Astrocyte (in vitro differentiated cells and primary cell): ENCODE measurements at places on chromosomes 5 and 9. TPM values are rescaled to one million over a fixed set of nuclear protein-coding genes. Genes with fewer than 3 reads are reported as not detected.

ADAMTS12 gene
- total RNA-seq = 143 and 156 TPM in 2 replicates

DNA sequence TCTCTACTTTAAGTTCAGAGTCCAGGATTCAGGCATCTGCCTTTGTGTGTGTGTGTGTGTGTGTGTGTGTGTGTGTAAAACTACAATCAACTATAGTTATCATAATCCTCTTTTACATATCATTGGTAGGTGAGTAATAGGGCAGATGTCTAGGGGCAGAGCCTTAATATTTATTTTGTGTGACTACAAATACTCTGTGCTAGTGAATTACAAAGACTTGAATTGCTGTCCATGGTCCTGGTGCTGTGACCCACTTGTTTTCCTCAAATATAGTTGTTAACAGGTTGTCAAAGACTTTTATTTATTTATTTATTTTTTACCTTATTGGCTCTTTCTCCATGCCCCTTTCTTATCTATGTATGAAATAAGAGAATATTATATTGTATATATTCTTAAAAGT is 196.8 kb downstream of the ANXA1 start:
- DNase-seq = peak; percentile 2

GRCh38 chr5:158486566-158486965 is 613.1 kb downstream of the EBF1 start:
- no peak for DNase-seq

GRCh38 chr5:177103523-177104253 is 17.0 kb downstream of the FGFR4 start:
- no peak for DNase-seq

OLFML2A gene
- 148 and 179 TPM in 2 replicates for total RNA-seq

- DNase-seq = no peak
Measured at GRCh38 chr5:31717561-31717960, 78.6 kb downstream of the PDZD2 start.

GRCh38 chr5:1808439-1808838 is 7.2 kb downstream of the NDUFS6 start:
- peak; percentile 77 for DNase-seq

NUP214 gene
- 30.5 and 33.4 TPM in 2 replicates for total RNA-seq

DNA sequence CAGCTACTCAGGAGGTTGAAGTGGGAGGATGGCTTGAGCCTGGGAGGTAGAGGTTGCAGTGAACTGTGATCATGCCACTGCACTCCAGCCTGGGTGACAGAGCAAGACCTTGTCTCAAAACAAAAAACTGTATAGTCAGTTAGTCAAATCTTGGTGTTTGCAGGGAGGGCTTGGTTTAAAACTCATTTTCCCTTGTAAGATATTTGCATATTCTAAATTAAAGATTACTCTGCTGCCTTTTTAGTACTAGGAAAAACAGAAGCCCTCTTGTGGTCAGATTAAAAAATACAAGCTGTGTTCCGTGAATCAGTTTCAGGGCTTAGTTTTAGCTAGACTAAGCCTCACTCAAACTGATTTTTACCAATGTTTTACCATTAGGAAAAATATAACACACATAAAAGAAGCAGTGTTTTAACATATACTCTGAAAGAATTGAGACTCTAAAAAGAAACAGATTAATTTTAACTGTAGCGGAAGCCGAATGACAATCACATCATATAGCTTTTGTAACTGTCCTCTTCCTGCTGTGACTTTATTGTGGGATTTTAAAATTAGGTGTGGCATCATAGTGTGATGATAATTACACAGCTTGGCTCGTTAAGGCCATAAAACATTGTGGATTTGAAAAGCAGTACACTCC is 84.9 kb upstream of the BASP1 start:
- no peak for DNase-seq

- no peak for DNase-seq
Measured at GRCh38 chr5:39675676-39676075, 250.9 kb upstream of the DAB2 start.

SMIM33 gene
- total RNA-seq = not detected in 2 replicates

GRCh38 chr9:26768145-26768544 is 124.5 kb downstream of the CAAP1 start:
- DNase-seq = no peak

- no peak for DNase-seq
Measured at GRCh38 chr5:16578474-16578883, 38.3 kb downstream of the RETREG1 start.

DNA sequence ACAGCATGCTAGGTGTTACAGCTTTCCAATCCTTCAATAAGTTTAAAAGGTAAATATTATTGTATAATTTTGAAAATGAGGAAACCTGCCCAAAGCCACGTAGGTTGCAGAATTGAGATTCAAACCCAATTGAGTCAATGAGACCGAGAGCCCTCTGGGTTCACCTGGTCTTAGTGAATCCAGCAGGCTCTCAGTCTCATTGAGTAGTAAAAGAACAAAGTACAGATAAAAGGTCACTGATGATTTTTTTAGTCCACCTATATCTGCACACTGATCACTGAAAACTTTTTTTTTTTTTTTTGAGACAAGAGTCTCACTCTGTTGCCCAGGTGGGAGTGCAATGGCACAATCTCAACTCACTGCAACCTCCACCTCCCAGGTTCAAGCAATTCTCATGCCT is 27.2 kb downstream of the PLPP1 start:
- no peak for DNase-seq

DNA sequence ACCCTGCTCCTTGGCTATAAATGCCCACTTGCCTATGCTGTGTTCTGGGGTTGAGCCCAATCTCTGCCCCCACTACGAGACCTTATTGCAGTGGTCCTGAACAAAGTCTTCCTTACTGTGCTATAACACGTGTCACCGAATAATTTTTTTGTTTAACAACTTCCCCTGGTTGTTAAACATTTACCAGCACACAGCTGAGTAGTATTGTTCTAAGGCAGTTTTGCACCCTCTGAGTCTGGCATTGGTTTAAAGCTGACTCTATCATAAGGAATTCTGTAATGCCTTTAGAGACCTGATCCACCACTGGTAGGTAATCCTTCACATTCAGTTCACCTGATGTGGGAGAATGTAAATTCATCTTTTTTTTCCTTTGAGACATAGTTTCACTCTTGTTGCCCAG is 25.6 kb upstream of the ANKRD31 start:
- DNase-seq = no peak

- no peak for DNase-seq
Measured at GRCh38 chr5:142134331-142135010, 25.9 kb downstream of the NDFIP1 start.

GRCh38 chr9:136602193-136602885 is 56.5 kb upstream of the NOTCH1 start:
- DNase-seq = no peak

- DNase-seq = peak; percentile 26
Measured at GRCh38 chr5:100828898-100829356, 74.2 kb downstream of the ST8SIA4 start.

PCDHGA3 gene
- 0.14 and 0.17 TPM in 2 replicates for total RNA-seq

- no peak for DNase-seq
Measured at GRCh38 chr9:76463211-76463610, 4.2 kb downstream of the GCNT1 start.
